ENCODE measurements at places on chromosomes 5 and 9. TPM values are rescaled to one million over a fixed set of nuclear protein-coding genes. Genes with fewer than 3 reads are reported as not detected.

DNA sequence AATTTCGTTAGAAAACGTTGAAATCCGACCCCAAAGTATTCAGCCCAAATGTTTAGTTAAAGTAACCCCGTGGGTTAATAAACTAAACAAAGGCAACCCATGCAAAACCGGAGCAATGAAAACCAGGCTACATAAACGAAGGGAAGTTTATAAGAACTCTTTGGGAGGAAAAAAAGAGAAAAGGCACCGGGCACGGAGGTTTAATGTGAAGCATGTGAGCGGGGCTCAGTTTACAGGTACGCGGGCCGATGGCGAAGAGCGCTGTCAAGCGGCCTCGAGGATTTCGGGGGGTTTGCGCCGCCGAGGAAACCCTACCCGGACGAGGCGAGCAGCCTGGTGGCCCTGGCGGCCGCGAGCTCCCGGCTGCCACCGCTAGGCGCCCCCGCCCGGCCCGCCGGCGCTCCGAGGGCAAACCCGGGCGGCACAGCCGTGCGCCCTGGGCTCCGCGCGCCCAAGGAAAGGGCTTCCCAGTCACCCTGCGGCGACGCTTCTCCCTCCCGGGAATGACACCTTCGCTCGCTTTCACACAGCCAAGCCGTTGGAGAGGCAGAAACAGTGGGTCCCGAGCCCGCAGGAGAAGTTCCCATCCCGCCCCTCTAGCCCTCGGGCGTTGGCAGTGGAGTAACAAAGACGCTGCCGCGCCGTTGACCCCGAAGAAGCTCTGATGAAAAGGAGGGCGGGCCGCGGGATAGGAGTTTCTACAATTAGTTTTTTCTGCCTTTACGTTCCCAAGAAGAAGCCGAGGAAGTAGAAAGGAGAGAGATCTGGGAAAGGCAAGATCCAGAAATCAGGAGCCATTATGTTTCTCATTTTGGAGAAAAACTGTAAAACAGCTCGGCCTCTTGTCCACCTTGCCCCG, 126.0 kb downstream of the TMEM174 start:
- no peak overlapping the region for H3K4me3 ChIP-seq
- no peak for DNase-seq
- peaks cover 100% of the 10 kb centered on the region for H3K27me3 ChIP-seq
- H3K36me3 ChIP-seq, result no peaks in the 10 kb centered on the region
- peaks cover 9% of the 10 kb centered on the region for H3K4me1 ChIP-seq
- no peak overlapping the region for H3K27ac ChIP-seq

- H3K4me3 ChIP-seq, result no peak overlapping the region
- no peaks in the 10 kb centered on the region for H3K36me3 ChIP-seq
- H3K4me1 ChIP-seq, result no peaks in the 10 kb centered on the region
- H3K27me3 ChIP-seq, result no peaks in the 10 kb centered on the region
- DNase-seq, result no peak
These were observed 44.4 kb upstream of the SNX2 start for GRCh38 chr5:122730456-122730855.

Gene OR1J2
- not detected for total RNA-seq

Gene DRD1
- 0.37 TPM for total RNA-seq
